ENCODE measurements at places on chromosomes 6 and 20.

DNA sequence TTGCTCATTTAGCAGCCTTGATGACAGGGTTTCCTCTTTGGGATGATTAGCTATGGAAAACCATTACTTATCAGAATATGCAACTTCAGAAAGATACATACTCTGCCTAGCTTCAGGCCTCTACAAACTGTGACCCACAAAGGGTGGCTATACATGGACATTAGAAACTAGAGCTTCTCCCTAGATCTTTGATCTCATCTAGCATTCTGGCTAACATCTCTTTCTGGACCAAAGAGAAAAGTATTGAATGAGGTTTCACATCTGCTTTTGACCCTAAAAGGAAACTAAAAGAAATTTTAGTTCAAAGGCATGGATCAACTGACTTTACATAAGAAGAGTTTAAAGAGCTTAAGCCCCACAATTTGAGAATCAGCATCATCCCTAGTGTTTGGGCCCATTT lies 12.4 kb upstream of the HMGN3 start:
- peak; percentile 41 for DNase-seq

- no peak for DNase-seq
Measured at GRCh38 chr6:142045380-142046278, 87.1 kb upstream of the GJE1 start.

GRCh38 chr6:129860908-129861665 lies at the start of gene TMEM244:
Gene TMEM244 (minus strand): TSS chr6:129861315. CDS start chr6:129861188, 127 bp downstream.
- DNase-seq = no peak

DNA sequence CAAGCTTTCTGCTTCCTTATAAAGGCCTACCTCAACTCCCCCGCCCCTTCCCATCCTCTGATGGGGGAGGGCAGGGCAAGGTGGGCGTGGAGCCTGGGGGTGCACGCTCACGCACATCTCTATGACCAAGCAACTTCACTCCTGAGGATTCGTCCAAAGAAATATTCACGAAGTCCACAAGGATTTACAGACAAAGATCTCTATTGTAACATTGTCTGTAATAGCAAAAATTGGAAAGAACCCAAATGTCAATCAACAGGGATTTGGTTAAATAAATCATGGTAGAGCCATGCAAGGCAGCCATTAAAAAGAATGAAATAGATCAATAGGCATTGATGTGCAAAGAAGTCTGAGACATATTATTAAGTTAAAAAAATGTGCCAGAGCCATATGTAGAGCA lies 130.4 kb upstream of the AFDN start:
- DNase-seq = no peak

- no peak for DNase-seq
Measured at GRCh38 chr20:15851576-15852215, 721.6 kb downstream of the KIF16B start.

DNA sequence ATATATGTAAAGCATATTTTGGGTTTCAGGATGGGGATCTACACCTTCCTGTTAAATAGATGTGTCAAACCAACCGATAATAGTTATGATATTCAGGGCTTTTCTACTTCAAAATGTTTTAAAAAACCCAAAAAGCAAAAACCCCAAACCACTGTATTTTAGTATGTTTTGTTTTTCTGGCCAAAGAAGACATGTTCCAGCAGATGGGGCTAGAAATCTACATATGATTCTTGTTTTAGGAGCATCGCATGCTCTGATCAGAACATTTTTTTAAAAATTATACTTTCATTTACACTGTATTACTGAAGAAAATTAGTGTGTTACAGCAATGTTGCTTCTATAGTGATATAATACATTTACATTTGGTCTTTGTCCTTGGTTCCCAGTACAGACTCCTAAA lies 11.0 kb downstream of the RMND1 start:
- no peak for DNase-seq

DNA sequence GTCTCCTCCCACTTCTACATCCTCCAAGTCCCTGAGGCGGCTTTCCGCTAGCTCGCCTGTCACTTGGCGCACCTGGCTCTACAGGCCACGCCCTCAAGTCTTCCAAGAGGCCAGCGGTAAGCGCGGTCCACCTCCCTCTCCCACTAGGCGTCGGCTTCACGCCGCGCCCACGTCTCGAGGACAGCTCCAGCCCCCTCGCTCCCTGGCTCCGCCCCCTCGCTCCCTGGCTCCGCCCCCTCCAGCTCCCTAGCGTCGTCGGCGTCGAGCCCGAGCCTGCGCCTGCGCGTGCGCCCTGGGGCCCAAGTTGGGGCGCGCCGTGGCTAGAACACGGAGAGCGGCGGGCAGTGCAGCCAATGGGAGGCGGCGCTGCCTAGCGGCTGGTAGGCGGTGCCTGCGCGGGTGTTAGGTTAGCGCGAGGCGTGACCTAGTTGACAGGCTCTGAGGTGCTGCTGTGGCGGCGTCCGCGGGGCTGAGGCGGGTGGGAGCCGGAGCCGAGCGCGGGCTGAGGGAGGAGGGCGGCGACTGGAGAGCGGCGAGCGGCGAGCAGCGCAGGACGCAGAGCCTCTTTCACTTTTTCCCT lies at the start of gene MACROD2:
Gene MACROD2, plus strand, starts transcription at position 431 of the 580 bp plus-strand sequence.
- DNase-seq = no peak

GRCh38 chr6:149209871-149210775 lies 107.4 kb upstream of the TAB2 start:
- DNase-seq = no peak

DNA sequence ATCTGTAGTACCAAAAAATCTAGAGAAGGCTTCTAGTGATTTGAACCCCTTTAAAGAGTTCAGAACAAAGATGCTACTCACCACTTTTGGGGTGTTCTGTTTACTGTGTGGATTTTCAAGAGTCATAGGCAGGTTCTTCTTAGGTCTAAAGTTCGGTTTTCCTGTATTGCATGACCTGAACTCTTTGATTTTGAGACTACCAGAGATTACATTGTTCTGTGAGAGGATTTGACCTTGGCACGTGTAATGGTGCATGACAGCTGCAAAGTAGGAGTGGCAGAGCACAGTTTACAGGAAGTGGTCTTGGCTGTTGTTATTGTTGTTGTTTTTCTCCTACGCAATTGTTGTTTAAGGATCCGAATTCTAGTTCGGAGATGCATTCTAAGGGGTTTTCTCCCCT lies 592.7 kb downstream of the EPHA7 start:
- DNase-seq = no peak
